H9 (cell line): ENCODE measurements at places on chromosomes 3 and 15. TPM values are rescaled to one million over a fixed set of nuclear protein-coding genes. Genes with fewer than 3 reads are reported as not detected.

Gene RBMS3
- 7.3 and 8.1 TPM in 2 replicates for total RNA-seq

- H3K4me3 ChIP-seq = peak overlapping the region; percentile 74; the same call in 2 of the 3 replicates
- no peaks in the 10 kb centered on the region for H3K27me3 ChIP-seq
- DNase-seq = no peak
Observed at GRCh38 chr3:197522183-197522715, 33.5 kb downstream of the BDH1 start.

DNA sequence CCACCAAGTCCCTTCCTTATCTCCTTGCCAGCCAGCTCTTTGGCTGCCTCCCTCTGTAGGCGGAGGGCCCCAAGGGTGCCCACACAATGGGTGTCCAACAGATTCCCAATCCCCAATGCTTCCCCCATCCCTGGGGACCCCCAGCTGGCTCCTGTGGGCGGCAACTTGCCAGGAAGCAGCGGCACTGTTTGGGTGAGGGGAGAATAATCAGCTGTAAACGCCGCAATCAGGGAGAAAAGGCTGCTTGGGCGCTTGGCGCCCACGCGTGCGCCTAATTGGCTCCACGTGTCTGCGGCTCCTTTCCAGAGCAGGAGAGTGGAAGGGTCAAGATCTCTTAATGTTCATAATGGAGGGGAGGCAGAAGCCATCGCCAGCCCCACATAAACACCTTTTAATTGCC is 67.9 kb upstream of the TMEM115 start:
- no peak overlapping the region for H3K4me3 ChIP-seq
- no peaks in the 10 kb centered on the region for H3K36me3 ChIP-seq
- H3K4me1 ChIP-seq = no peaks in the 10 kb centered on the region
- H3K27ac ChIP-seq = no peak overlapping the region
- no peaks in the 10 kb centered on the region for H3K27me3 ChIP-seq

GRCh38 chr3:187186801-187187421 is 10.4 kb upstream of the RTP1 start:
- H3K27me3 ChIP-seq = no peaks in the 10 kb centered on the region
- peak overlapping the region; percentile 10 for H3K27ac ChIP-seq
- peaks cover 20% of the 10 kb centered on the region for H3K4me1 ChIP-seq
- DNase-seq = peak; percentile 47
- H3K36me3 ChIP-seq = peaks cover 20% of the 10 kb centered on the region
